ENCODE measurements at places on chromosomes 2 and 18. TPM values are rescaled to one million over a fixed set of nuclear protein-coding genes. Genes with fewer than 3 reads are reported as not detected.

SEPTIN2 gene
- 296 TPM for total RNA-seq

SULT1C2 gene
- not detected for total RNA-seq

RTTN gene
- total RNA-seq, result 25.2 TPM

ATG9A gene
- 57.4 TPM for total RNA-seq

SPEG gene
- total RNA-seq, result 0.95 TPM

SLC8A1 gene
- 0.23 TPM for total RNA-seq

SH3RF3 gene
- total RNA-seq, result 0.25 TPM

All from activated CD8-positive, alpha-beta memory T cell treated with anti-CD3 and anti-CD28 coated beads for 36 hours (primary cell).